Nephron progenitor cell (in vitro differentiated cells): ENCODE measurements at places on chromosomes 6 and 20.

GRCh38 chr6:35206346-35206745, 7.4 kb upstream of the SCUBE3 start:
- DNase-seq, result no peak

DNA sequence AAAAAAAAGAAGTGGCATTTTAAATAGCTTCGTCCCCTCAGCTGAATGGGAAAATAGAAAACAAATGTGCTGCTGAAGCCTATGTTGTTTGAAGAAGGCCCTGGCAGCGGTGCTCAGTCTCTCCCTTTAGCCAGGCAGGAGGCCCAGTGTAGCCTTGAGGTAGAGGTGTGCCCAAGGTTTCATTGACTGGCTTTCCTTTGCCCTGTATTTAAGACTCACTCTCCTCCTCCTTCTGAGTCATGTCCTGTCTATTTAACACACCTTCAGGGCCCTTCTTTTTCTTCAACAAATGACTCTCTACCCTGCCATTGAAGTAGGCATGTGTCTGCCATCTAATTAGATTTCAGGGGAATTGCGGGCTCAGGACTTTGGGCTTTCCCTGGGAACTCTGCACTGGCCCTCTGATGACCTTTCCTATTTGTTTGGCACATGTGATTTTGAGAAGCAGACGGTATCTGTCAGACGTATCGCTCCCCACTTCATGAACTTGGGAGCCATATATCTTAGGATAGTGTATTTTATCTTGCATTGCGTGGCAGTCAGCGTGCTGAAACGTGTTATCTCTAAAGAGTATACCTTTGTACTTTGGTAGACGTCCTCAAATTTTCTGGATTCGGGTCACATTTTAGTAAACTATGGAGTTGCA, 4.3 kb downstream of the TJAP1 start:
- no peak for DNase-seq

DNA sequence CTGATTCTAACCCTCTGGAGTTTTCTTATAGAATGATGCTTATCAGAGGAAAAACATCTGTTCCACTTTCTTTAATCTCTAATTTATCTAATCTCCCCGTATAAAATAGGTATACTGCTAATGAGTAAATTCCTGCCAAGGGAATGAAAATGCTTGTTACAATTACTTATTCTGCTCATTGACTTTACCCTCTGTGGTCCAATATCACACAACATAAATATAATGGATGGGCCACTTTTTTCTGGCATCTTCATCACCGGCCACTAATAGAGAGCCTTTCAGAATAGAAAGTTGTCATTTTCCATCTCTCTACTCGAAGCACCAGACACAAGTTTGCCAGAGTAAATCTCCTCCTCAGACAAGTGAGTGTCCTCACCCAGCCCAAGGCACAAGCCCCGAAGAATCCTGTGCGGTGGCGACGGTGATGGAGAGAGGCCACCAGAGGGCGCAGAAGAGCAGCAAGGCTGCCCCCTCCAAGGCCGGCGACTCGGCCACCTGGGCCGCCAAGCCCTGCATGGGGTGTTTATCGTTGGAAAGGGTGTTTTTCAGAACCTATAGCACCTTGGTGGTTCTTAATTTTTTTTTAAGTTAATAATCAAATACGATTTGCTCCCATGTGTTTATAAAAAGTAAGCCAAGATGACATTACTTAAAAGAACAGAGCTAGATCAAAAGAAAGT, 212.9 kb upstream of the ARID1B start:
- peak; percentile 85 for DNase-seq

DNA sequence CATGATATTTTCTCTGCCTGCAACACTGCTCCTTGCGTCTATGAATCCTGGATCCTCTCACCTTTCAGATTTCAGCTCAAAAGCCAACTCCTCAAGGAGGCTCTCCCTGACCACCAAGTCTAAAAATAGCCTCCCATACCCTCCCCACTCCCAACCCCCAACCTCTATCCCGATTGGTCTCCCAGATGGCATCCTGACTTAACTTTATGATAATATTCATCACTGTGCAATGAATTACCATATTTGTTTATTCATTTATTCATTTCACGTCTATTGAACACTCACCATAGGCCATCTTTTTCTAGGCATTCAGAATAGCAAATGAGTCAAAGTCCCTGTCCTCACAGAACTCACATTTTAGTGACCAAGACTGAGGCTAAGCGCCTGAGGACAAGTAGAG, 42.6 kb upstream of the NFATC2 start:
- no peak for DNase-seq

GRCh38 chr20:46269372-46269771, 38.9 kb downstream of the CDH22 start:
- DNase-seq, result no peak
